CD4-positive, alpha-beta T cell treated with Interleukin-17A for 4 hours (primary cell): ENCODE measurements at places on chromosomes 7 and 10.

DNA sequence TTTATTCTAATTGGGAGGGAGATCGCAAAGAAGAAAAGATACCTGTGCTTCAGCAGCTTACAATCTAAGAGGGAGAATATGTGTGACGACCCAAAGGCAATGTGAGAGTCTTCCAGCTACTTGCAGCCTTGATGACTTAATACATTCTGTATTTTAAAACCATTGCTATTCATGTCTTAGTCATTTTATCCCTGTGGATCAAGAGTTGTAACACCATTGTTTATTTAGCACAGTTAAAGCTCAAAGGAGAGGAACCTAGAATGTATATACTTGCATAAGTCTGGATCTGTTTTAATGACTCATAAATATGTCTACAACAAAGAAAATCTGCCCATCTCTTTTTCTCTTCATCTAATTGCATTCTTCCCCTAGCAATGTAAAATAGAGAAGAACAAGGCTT, 117.9 kb upstream of the DLX6 start:
- no peak for DNase-seq

GRCh38 chr10:88154596-88155250, 291.3 kb downstream of the PTEN start:
- no peak for DNase-seq

GRCh38 chr7:101189109-101189508, 9.0 kb upstream of the NAT16 start:
- no peak for DNase-seq

GRCh38 chr7:151884312-151885201, 7.6 kb upstream of the PRKAG2 start:
- no peak for DNase-seq

- no peak for DNase-seq
Observed at GRCh38 chr7:127151379-127151778, 101.4 kb downstream of the GRM8 start.

GRCh38 chr10:22613011-22613410, 101.4 kb downstream of the PIP4K2A start:
- DNase-seq = no peak

DNA sequence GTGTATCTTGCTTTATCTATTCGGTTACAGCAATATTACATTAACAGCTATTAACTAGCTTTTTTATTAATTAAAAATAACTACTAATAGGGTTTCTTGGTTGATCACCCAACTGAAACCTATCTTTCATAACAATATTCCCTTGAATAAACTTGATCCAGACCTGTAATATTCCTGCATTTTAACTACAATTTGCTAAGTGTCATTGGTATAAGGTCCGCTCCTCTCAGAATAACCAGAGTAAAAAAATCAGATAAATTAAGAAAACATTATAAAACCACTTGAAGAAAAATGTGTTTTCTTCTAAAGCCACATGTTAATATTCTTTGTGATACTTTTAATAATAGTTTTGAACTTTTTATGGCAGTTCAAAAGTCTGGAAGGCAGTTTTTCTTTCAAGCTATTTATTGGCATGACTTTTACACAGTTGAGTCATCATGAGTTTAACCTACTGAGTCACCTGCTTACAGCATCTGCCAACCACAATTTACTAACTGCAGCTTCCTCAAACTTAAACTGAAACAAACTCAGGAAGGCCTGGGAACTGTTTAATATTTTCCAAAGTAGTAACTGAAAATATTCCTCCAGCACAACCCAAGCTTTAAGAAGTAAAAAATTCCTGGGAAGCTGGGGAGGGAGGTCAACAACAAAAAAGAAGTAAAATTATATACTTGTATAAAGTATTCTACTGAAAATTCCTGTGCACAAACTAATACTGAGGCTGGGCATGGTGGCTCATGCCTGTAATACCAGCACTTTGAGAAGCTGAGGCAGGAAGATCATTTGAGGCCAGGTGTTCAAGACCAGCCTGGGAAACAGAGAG, 103.2 kb downstream of the NRBF2 start:
- peak; percentile 19 for DNase-seq

DNA sequence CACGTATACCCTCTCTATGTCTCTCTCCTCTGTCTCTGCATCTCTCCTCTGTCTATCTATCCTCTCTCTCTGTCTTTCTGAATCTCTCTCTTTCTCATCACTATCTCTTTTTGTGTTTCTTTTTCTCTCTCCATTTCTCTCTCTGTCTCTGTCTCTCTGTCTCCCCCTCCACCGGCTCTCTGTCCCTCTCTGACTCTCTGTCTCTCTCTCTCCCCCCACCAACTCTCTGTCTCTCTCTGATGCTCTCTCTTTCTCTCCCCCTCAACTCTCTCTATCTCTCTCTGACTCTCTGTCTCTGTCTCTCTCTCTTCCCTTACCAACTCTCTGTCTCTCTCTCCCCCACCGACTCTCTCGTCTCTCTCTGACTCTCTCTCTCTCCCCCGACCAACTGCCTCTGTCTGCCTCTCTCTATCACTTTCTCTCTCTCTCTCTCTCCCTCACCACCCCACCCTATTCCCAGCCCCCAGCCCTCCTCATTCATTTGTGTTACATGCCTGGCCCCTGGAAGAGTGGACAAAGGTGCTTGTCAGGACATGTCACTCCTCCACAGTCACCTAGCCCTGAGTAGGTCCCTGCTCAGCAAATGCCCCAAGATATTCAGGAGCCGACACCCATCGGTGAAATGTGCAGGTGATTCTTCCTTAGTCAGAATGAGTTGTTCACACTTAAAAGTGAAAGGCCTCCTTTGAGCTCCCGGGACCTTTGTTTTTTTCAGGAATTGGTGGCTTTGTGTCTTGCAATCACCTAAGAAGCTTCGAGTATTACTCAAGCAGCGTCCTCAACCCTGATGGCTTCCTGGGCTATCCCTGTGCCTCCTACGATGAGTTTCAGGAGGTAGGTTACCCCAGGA, 13.6 kb downstream of the PNLIPRP2 start:
- no peak for DNase-seq

DNA sequence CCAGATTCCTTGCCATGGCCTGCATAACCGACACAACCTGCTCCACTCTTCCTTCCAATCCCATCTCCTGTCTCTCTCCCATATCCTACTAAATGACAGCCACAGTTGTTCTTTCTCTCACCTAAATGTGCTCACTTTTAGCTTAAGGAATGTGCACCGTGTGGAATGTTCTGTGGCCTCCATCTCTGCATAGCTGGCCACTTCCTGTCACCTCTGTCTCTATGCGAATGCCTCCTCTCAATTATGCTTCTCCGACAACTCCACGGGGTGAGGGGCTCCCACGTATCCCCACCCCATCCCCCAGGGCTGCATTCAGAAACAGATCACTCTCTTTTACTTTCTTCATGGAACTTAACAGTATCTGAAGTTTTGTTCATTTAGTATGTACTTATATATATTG, 110.7 kb downstream of the RAB18 start:
- DNase-seq = no peak

GRCh38 chr7:101563198-101563901, 65.7 kb downstream of the MYL10 start:
- DNase-seq = no peak

DNA sequence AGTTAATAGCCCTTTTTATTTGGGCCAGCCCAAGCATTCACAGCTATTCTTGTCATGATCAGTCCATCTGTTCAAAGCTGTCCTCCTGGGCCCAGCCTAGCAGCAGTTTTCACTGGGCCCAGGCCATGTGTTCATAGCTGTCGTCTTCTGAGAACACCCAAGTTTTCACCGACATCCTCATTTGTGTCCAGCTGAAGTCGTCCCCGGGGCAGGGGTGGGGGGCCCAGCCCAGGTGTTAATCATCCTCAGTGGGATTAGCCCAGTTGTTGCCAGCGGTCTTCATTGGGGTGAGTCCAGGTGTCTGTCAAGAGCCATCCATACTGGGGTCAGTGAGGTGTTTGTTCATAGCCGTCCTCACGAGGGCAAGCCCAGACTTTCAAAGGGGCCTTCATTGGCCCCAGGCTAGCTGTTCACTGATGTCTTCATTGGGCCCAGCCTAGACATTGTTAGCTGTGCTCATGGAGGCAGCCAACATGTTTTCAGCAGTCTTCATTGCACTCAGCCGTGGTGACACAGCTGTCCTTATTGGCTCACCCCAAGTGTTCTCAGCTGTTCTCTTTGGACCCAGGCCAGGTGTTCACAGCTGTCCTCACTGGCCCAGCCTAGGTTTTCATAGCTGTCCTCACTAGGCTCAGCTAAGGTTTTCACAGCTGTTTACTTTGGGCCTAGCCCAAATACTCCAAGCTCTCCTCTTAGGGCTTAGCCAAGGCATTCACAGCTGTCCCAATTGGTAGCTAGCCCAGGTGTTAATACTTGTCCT, 10.0 kb downstream of the FRG2B start:
- no peak for DNase-seq

- no peak for DNase-seq
Observed at GRCh38 chr10:129004398-129004797, 462.6 kb upstream of the MGMT start.

- no peak for DNase-seq
Observed at GRCh38 chr10:120614680-120615079, 157.7 kb downstream of the PLPP4 start.

- DNase-seq = no peak
Observed at GRCh38 chr10:15539262-15539661, 168.2 kb upstream of the FAM171A1 start.
